ENCODE measurements at places on chromosomes 4 and X. TPM values are rescaled to one million over a fixed set of nuclear protein-coding genes. Genes with fewer than 3 reads are reported as not detected.

GRCh38 chr4:152997771-152998487 is 61.8 kb downstream of the FHDC1 start:
- H3K27me3 ChIP-seq = peaks cover 4% of the 10 kb centered on the region
- no peaks in the 10 kb centered on the region for H3K36me3 ChIP-seq
- H3K4me1 ChIP-seq = peaks cover 17% of the 10 kb centered on the region

The BEX5 gene
- 0.42 TPM for total RNA-seq

- peaks cover 19% of the 10 kb centered on the region for H3K4me1 ChIP-seq
- DNase-seq = no peak
- no peaks in the 10 kb centered on the region for H3K36me3 ChIP-seq
- no peaks in the 10 kb centered on the region for H3K27me3 ChIP-seq
- H3K4me3 ChIP-seq = no peak overlapping the region
Observed at GRCh38 chr4:87570290-87570805, 38.0 kb upstream of the DSPP start.

- no peak overlapping the region for H3K27ac ChIP-seq
- no peaks in the 10 kb centered on the region for H3K4me1 ChIP-seq
- no peak overlapping the region for H3K4me3 ChIP-seq
- H3K27me3 ChIP-seq = peaks cover 4% of the 10 kb centered on the region
- no peak for DNase-seq
Observed at GRCh38 chrX:121585626-121586025, 538.2 kb downstream of the GLUD2 start.

The PHKA1 gene
- total RNA-seq = 5.2 TPM

DNA sequence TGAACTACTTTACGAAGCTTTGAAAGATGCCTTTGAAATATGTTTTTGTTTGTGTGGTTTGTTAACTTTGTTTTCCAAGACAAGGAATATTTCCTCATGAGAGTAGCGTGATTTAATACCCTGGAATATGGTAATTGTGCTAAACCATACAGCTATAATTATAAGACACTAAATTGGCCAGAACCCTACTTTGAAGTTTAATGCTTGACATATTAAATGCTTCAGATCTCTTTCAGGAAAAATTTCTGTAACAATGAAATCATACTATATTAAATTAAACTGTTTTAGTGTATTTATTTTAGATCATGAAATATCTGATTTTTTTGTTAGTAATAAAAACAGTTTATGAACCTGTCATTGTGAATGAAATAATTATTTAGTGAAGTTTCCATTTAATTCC is 63.5 kb downstream of the DCLK2 start:
- DNase-seq = no peak
- peaks cover 48% of the 10 kb centered on the region for H3K4me1 ChIP-seq
- H3K27ac ChIP-seq = peak overlapping the region; percentile 90
- H3K4me3 ChIP-seq = no peak overlapping the region

- H3K27me3 ChIP-seq = no peaks in the 10 kb centered on the region
- peaks cover 3% of the 10 kb centered on the region for H3K36me3 ChIP-seq
- no peaks in the 10 kb centered on the region for H3K4me1 ChIP-seq
- H3K4me3 ChIP-seq = no peak overlapping the region
Observed at GRCh38 chr4:16263056-16263455, 36.8 kb upstream of the TAPT1 start.

DNA sequence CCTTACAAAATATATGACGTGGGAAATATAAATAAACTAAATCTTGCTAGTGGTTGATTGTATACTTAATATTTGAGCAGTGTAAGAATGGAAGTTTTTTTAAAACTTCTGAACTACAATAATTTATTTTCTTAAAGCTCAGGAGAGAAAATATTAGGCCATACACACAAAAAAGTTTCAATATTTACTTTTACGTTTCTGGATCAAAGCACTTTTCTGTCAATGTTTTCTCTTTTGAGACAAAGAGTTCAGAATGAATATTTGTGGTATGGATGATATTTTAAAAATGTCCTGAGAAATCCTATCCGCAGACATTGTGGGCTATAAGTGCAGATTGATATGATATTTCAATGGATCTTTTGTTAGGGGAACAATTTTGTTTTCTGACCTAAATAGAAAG is 109.9 kb downstream of the TLL1 start:
- no peak for DNase-seq
- H3K27me3 ChIP-seq = no peaks in the 10 kb centered on the region
- H3K27ac ChIP-seq = no peak overlapping the region

- no peaks in the 10 kb centered on the region for H3K4me1 ChIP-seq
- H3K36me3 ChIP-seq = no peaks in the 10 kb centered on the region
- H3K27ac ChIP-seq = no peak overlapping the region
- no peak overlapping the region for H3K4me3 ChIP-seq
Observed at GRCh38 chrX:94908171-94908570, 1234.2 kb downstream of the FAM133A start.

The CENPVL2 gene
- not detected for total RNA-seq

DNA sequence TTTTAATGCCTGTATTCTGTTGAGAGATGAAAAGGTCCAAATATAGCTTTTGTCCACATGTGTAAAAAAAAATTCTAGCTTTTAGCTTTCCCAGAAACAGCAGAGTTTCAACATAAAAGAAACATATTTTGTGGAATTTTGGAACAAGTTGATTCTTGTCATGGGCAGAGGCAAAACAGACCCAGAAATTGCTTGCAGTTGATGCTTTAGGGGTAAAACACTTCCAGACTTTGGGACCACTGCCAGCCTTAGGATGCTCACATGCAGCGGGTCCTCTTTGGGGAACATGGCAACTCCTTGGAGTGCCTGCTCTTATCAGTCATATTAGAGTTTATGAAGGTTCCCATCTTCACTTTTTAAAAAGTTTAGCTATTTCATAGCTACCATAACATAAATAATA is 30.4 kb downstream of the DCLK2 start:
- H3K4me1 ChIP-seq = peaks cover 39% of the 10 kb centered on the region
- no peak overlapping the region for H3K4me3 ChIP-seq
- no peaks in the 10 kb centered on the region for H3K27me3 ChIP-seq
- peaks cover 10% of the 10 kb centered on the region for H3K36me3 ChIP-seq
- no peak for DNase-seq
- no peak overlapping the region for H3K27ac ChIP-seq

DNA sequence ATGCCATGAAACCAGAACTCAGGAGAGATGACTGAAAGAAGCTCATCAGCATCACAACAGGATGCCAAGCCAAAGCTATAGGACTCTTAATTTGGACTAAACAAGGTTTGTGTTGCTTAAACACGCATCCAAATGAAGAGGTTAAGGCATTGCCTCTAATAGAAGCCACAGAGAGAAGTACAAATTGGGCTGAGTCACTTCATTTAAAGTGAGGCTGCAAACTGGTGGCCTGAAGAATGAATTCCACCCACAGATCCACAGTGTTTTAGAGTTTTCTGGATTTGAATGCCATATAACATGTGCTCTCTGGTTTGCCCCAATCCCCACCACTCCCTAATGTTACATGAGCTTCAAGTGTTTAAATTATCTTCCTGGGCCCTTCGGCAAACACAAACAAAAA is 103.5 kb downstream of the FIP1L1 start:
- H3K4me1 ChIP-seq = peaks cover 46% of the 10 kb centered on the region
- DNase-seq = no peak
- peaks cover 3% of the 10 kb centered on the region for H3K36me3 ChIP-seq
- H3K27ac ChIP-seq = no peak overlapping the region
- H3K4me3 ChIP-seq = no peak overlapping the region

DNA sequence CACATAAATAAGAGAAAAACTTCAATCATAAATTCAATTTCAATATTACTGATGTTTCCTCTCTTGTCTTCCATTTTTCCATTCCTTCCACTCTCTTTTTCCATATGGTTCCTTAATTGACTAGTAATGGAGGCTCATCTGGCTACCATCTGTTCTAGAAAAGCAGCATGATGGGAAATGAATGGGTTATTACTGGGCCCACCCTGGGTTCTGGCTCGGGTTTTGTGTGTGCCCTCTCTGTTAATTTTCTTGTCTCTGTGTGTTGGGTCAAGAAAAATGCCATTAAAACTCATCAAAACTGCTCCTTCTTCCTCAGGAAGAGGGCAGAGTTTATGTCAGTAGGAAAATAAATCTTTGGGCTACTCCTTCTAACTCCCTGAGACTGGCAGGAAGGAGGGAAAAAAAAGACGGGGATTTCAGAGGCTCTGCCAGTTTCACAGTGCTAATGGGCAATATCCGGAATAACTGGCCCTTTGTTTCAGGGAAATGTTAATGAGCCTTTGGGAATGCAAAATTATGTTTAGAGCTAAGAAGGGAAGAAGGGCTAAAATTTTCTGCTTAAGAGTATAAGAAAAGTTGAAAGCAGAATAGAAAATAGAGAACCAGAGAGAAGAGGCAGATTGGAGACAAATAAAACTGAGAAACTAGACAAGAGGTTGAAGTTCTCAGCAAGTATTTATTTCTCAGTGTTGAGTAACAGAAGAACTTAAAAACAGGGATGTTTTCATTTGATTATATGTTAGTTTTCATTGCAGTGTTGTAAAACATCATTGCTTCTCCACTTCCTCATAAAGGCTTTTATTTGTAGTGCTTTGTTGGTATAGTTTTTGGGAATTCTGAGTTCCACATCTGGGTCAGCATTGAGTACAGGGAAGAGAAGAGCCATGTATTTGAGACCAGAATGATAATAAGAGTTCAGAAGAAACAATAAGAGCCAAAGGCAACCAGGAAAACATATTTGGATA is 19.7 kb downstream of the GABRB1 start:
- H3K4me3 ChIP-seq = no peak overlapping the region
- H3K36me3 ChIP-seq = no peaks in the 10 kb centered on the region
- peaks cover 38% of the 10 kb centered on the region for H3K27me3 ChIP-seq
- H3K27ac ChIP-seq = no peak overlapping the region
- no peak for DNase-seq

GRCh38 chr4:42554072-42554471 is 102.8 kb downstream of the ATP8A1 start:
- peaks cover 2% of the 10 kb centered on the region for H3K27me3 ChIP-seq
- DNase-seq = no peak
- no peak overlapping the region for H3K27ac ChIP-seq
- H3K4me3 ChIP-seq = no peak overlapping the region

GRCh38 chrX:110212299-110212698 is 105.6 kb downstream of the AMMECR1 start:
- peaks cover 36% of the 10 kb centered on the region for H3K4me1 ChIP-seq
- H3K27me3 ChIP-seq = no peaks in the 10 kb centered on the region
- no peak for DNase-seq

The NLGN3 gene
- total RNA-seq = 0.87 TPM

DNA sequence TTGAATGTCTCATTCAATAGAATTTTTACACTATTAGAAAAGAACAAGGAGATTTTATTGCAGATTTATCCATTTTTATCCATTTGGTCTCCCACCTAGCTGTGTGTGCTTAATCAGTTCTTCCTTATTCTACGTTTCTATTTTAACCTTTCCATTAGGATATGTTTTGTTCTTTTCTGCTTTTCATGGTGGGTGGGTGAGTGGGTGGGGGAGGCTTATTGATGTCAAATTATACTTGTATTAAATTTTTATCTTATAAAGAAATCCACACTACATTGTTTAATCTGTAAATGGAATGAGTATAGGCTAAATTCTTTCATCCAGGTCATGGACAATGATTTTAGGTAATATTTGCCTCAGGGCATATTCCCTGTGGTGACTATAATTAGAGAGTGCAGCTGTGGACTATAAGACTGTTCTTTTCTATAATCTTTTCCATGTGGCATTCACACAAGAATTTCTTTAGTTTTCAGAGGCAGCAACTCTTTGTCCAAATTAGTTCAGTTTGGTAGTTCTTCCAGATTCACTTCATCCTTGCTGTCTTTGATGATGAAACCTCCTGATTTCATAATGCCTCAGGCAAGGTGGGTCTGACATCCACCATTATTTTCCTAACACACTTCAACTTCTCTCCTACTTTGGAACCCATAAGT is 2451.8 kb downstream of the PCDH7 start:
- H3K27me3 ChIP-seq = no peaks in the 10 kb centered on the region
- peaks cover 5% of the 10 kb centered on the region for H3K4me1 ChIP-seq
- DNase-seq = no peak
- H3K36me3 ChIP-seq = no peaks in the 10 kb centered on the region

The S100G gene
- not detected for total RNA-seq

The VAMP7 gene
- 35.7 TPM for total RNA-seq

DNA sequence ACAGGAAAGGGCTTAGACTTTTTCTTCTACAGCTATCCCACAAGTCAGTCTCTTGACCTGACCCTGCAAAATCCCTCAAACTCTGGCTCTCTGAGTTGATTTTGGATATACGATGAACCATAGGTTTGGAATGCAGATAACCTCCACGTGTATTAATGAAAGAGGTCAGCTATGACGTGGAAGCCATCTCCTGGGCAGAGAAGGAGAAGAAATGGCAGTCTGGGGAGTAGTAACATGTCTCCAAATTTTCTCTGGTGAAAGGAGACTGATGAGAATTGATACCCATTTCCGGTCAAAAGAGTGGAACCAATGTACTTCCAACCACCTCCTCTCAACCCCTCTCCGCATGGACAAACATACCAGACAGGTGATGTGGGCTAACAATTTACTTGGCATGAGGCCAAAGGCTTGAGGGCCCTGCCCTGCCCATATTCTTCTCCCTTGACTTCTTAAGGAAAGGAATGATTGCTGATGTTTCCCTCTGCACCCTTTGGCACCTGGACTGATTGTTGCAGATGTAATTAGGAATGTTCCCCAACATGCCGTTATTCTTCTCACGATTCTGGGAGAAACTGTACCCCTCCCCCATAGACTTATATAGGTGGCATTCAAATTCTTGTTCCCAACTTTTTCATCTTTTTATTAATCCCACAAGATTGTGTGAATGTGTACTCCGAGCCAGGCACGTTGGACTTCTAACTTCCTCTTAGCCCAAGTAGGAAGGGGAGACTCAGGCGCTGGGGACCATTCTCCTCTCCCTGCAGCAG is 580 bp upstream of the PLS3 start:
- H3K27ac ChIP-seq = peak overlapping the region; percentile 99
- no peaks in the 10 kb centered on the region for H3K27me3 ChIP-seq
- H3K4me1 ChIP-seq = peaks cover 44% of the 10 kb centered on the region
- H3K4me3 ChIP-seq = peak overlapping the region; percentile 99
- no peak for DNase-seq
- peaks cover 2% of the 10 kb centered on the region for H3K36me3 ChIP-seq

The CPZ gene
- 22.2 TPM for total RNA-seq

DNA sequence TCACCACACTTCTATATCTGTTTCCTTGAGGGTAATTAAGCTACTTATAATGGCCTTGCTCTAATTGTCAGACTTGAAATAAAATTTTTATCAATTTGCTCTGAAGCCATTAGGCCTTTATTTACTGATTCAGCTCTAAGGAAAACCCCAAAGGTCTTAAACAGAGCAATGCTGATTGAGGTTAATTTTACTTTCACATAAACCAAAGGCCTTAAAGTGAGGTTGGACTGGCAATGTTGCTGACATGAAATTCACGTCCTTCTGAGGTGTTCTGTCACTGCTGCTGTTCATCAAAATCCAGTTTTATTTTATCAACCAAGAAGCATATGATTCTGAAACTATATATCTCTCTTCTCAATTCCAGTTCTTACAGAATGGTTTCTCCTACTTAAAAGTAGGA is 21.7 kb upstream of the GPRIN3 start:
- H3K27ac ChIP-seq = no peak overlapping the region
- no peaks in the 10 kb centered on the region for H3K36me3 ChIP-seq
- DNase-seq = no peak
- peaks cover 16% of the 10 kb centered on the region for H3K4me1 ChIP-seq
- no peak overlapping the region for H3K4me3 ChIP-seq
- no peaks in the 10 kb centered on the region for H3K27me3 ChIP-seq

The TEX13D gene
- not detected for total RNA-seq
